Right renal cortex interstitium (tissue), 3 donors: ENCODE measurements at places on chromosomes 2 and 18. TPM values are rescaled to one million over a fixed set of nuclear protein-coding genes. Genes with fewer than 3 reads are reported as not detected.

PTH2R gene
- 36.6 TPM for polyA plus RNA-seq

ALLC gene
- polyA plus RNA-seq, result not detected

SCYGR1 gene
- not detected for polyA plus RNA-seq

SERPINB10 gene
- 0.58 TPM for polyA plus RNA-seq

C1QL2 gene
- not detected for polyA plus RNA-seq

PRKRA gene
- 74.2 TPM for polyA plus RNA-seq

GREB1 gene
- 10.8 TPM for polyA plus RNA-seq

LIMS3 gene
- polyA plus RNA-seq, result 4.9 TPM

DNA sequence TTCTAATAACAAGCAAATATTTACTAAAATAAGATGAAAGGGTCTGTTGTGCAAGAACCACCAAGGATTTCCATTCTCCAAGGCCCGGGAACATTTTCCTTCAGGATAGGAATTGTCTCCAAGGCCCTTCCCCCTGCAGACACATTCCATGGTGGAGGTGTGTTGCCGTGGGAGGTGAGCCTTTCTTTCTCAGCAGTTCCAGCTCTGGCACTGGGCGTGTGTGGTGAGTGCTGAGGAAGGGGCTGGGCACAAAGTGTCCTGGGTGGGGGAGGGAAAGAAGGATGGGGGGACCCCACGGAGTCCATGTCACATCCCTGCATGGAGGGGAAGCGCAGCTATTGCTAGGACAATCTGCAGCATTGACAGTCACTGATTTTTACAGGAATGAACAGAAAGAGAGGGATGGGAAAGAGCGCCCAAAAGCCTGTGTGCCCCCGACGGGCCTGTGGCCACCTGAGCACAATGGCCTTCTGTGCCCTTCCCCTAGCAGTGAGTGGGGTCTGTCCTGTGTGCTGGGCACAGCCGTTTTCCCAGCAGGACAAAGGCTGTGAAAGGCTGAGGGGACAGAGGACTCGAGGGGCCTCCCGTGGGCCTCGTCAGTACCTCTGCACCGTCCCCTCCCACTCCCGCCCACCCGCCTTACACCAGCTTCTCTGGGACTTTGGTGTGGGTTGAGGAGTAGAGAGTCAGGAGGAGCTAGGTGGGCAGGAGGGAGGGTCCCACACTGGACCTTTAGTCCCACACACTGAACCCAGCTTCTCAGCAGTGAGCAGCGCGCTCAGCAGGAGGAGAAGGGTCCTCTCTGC lies 79.8 kb downstream of the PTGR3 start:
- DNase-seq, result no peak

GRCh38 chr18:22556222-22557167 lies 138.8 kb upstream of the CTAGE1 start:
- DNase-seq, result no peak

GRCh38 chr2:216016581-216016980 lies 3.2 kb upstream of the MREG start:
- no peak for DNase-seq

DNA sequence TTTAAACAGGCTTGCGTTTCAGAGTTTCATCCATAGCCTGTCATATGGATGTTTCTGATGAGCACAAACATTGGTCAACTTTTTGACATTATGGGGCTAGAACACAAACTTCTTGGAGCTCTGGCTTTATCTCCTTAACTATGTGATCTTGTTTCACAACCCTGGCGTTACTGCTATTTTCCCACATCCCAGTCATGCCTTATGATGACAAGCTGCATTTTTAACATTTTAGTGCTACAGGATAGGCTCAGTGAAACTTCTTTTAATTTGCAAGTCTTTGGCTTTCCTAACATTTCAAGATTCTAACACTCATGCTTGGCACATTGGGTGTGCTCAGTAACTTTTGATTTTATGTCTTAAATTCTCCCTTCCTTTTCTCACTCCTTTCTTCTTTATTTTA lies 21.0 kb upstream of the PDE1A start:
- DNase-seq, result no peak

DNA sequence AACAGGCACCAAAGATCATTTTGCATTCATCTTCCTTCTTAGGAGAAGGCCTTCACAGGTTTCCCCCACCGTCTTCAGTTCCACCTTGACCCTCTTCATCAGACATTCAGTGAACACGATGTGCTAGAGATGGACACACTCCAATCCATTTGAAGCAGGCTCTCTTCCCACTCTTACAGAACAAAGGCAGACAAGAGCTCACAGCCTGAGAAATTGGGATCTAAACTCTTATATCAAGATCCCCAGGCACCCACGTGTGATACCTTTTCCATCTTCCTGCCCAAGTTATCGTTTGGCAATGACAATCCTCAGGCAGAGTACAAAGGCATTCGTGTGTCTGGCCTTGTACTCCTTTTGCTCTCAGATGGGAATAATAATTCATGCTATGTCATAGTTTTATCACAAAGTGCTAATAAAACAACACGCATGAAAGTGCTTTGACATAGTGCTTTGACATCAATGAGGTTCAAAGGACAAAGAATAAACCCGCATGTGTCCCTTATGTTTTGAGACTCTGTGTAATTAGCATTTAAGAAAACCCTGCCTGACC lies 369.3 kb upstream of the KLHL29 start:
- no peak for DNase-seq

DNA sequence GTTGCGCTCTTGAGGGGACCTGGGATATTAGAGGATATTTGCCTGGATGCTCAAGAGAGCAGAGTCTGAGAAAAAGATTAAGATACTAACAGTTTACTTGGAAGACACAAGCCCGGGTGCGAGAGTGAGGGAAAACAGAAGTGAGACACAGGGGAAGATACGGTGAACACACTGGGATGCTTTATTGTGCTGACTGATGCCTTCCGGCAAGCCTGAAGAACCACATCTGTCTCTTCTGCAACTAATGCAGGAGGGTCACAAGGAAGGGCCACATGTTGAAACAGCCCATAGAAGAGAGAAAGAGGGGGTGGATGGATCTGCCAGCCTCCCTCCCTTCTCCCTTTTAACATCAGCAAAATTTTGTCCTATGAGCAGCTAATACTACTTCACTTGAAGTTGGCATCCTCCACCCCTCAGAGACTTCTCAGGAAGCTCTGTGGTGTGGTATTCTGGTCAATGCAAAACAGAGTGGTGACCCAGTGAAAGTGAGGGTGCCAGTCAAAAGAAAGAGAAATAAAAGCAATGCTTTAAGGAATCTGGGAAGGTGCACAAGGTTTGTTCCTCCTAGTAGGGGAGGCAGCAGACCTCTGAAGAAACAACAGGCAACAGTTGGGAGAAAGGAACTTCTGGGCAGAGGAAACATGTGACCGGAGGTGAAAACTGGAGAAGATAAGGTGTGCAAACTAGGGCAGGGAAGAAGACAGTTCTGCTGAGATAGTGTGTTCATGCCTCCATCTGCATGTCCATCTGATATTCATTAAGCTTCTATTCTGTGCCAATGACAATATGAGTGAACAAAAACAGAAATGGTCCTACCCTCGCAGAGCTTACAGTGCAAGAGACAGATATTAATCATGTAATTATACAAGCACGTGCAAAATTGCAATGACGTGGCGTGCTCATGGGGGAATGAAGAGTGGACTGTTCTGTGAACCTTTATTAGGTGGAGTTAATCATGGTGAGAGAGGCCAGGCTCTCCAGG lies 107.1 kb downstream of the LYPD6B start:
- DNase-seq, result no peak

DNA sequence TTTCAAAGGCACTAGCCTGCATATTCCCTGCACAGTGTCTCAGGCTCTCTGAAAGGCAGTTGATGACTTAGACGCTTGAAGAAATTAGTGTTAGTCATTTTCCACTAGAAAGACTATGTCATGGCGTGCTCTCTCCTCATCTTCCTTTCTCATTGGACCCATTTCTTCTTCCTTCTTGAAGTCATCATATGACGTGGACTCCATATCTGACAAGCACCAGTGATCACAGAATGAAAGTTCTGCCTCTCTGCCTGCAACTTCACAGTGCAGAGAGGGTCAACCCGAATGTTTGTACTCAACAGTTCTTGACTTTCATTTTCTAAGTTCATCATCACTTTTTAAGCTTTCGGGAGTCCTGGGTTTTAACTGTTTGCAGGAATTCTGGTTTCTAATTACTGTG lies 63.7 kb upstream of the CYRIA start:
- DNase-seq, result no peak

- DNase-seq, result no peak
Observed at GRCh38 chr2:52916981-52917380, 850.6 kb upstream of the CHAC2 start.

DNA sequence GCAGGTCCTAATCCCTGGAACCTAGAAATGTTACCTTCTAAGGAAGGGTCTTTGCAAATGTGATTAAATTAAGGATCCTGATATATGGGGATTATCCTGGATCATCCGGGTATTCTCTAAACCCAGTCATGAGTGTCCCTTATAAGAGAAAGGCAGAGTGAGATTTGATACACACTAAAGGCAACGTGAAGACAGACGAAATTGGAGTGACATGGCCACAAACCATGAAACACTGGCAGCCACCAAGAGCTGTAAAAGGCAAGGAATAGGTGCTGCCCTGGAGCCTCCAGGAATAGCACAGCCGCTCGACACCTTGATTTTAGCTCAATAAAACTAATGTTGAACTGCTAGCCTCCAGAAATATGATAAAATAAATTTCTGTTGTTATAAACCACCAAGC lies 45.0 kb downstream of the TPGS2 start:
- no peak for DNase-seq

GRCh38 chr2:189116979-189117378 lies 62.6 kb downstream of the COL5A2 start:
- DNase-seq, result no peak

GRCh38 chr2:197182668-197183067 lies 127.9 kb downstream of the ANKRD44 start:
- DNase-seq, result no peak

DNA sequence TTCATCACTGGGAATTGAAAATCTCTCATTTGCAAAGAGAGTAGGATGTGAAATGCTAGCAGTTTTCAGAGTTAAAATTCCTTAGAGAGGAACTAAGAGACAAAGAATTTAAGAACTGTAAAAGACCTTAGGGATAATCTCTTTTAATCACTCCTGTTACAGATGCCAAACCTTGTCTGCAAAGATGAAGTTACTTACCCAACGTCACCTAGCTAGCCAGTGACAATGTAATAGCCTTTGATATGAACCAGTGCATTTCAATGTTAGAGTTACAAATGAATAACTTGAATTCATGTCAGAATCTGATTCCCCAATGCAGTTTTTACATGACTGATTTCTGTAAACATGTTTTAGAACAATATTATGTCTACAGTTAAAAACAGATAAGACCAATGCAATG lies 190.1 kb downstream of the LRP1B start:
- DNase-seq, result no peak

DNA sequence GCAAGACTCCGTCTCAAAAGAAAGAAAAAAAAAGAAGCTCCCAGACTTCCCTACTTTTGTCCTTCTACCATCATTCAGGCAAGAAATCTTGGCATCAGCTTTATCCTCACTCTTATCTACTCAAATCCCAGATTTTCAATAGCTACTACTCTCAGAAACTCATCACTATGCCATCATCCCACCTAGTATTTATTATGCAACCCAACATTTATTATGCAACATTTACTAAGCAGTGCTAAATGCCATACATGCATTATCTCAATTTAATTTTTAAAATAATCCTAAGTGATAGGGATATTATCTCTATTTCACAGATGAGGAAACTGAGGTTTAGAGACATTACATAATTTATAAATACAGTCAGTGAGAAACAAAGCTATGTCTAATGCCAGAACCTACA lies 4.1 kb downstream of the USP37 start:
- no peak for DNase-seq

DNA sequence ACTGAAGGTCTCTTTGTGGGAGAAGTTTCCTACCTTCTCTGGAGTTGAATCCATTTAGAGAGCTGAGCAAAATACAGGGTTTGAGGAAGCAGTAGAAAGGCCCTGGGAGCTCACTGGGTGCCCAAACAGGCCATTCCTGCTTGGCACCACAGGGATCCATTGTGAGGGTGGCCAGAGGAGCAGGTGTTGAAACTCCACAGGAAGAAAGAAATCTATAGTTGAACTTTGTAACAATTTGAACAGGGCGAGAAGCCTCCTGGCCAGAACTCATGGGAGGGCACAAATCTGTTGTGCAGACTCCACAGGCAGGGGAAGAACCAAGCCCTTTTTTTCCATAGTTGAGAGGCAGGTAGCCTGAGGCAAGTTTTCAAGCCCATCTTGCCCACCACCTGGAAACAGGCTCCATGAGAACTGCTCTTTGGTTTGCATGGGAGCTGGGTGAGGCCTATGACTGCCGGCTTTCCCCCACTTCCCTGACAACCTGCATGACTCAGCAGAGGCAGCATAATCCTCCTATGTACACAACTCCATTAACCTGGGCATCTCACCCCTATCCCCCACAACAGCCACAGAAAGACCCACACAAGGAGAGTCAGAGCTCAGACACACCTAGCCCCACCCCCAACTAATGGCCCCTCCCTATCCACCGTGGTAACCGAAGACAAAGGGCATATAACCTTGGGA lies 1053.0 kb downstream of the TSN start:
- DNase-seq, result no peak
